Thyroid gland (tissue), 4 donors: ENCODE measurements at places on chromosomes 2 and 18. TPM values are rescaled to one million over a fixed set of nuclear protein-coding genes. Genes with fewer than 3 reads are reported as not detected.

GAD1 gene
- total RNA-seq = 0.94 TPM

CENPA gene
- total RNA-seq = not detected

BMP10 gene
- total RNA-seq = not detected

SH3RF3 gene
- total RNA-seq = 2.8 TPM

UGT1A10 gene
- total RNA-seq = not detected

NPHP1 gene
- total RNA-seq = 12.5 TPM

LIPG gene
- total RNA-seq = 555 TPM
